Activated naive CD8-positive, alpha-beta T cell treated with anti-CD3 and anti-CD28 coated beads, Interleukin-2, amount 50 U/mL, for 16 hours (primary cell): ENCODE measurements at places on chromosomes 2 and 18.

- no peak for DNase-seq
Observed at GRCh38 chr18:37453752-37454151, 111.8 kb downstream of the CELF4 start.

- DNase-seq = no peak
Observed at GRCh38 chr2:175786471-175787124, 215.5 kb downstream of the LNPK start.

DNA sequence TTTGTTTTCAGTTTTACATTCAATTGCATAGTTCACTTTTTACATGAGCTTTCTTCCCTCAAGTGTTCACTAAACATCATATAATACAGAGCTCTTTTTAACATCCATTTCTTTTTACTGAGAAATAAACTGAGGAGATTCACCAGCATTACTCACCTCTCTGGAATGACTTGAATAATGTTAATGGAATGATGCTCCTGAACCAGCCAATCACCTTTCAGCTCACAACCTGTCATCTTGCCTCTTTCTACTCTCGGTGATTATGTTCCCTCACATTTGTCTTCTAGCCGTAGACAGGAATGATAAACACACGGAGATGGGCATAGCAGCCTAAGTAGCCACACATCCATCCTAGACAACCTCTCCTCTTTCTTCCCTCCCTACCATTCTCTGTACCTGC is 301.7 kb downstream of the PAX3 start:
- DNase-seq = no peak

- no peak for DNase-seq
Observed at GRCh38 chr2:210540900-210541289, 15.5 kb upstream of the CPS1 start.

DNA sequence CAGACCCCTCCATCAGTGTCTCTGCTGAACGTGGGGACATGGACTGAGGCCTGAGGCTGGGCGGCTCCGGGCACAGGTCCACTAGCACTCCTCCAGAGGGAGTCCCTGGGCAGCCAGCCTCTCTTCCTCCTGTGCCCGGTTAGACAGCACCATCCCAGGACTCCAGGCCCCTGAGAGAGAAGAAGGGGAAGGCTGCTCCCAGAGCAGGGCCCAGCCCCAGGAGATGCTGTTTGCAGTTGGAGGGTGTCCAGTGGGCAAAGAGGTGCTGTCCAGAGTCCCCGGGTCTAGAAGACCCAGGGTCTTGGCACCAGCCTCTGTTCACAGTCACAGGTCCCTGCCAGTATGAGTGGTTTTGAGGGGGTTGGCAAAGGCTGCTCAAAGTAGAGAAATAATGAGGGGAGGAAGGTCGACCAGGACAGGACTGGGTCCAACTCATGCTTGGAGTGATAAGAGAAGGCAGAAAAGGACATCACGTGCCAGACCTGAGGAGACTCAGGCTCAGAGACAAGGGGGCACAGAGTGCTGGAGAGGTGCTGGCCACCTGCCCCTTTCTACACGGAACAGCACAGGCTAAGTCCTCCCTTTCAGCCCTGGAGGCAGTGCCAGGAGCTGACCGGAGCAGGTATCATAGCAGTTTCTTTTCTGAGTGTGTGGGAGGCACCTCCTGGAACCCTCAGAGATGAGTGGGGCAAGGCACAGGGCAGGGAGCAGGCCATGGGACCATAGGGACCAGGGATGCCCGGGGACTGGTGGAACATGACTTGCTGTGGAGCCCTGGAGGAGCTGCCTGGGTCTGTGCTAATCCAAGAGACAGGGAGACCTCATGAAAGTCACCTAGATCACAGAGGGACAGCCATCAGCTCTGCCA is 21.1 kb downstream of the CRACDL start:
- DNase-seq = no peak

- DNase-seq = no peak
Observed at GRCh38 chr2:207777124-207777523, 7.4 kb upstream of the FZD5 start.

GRCh38 chr2:210442457-210442856 is 34.1 kb downstream of the LANCL1 start:
- DNase-seq = no peak

DNA sequence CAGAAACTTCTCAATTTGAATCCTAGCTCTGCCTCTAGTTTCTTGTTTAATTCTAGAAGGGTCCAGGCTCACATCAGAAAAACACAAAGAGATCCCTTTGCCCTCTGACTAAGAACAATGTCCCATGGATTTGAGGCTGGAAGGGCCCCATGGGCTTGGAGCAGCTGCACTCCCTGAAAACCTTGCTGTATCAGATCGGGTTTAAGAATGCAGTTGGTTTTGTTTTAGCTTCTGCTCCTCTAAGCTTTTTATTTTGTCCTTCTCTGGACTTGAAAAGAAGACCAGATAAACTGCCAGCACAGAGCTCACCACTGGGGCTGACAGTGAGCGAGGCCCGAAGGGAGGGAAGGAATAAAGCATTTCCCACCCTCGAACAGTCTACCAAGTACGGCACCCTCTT is 69.2 kb upstream of the WIPF1 start:
- DNase-seq = no peak

GRCh38 chr2:241344925-241345651 is 11.0 kb upstream of the FARP2 start:
- no peak for DNase-seq

DNA sequence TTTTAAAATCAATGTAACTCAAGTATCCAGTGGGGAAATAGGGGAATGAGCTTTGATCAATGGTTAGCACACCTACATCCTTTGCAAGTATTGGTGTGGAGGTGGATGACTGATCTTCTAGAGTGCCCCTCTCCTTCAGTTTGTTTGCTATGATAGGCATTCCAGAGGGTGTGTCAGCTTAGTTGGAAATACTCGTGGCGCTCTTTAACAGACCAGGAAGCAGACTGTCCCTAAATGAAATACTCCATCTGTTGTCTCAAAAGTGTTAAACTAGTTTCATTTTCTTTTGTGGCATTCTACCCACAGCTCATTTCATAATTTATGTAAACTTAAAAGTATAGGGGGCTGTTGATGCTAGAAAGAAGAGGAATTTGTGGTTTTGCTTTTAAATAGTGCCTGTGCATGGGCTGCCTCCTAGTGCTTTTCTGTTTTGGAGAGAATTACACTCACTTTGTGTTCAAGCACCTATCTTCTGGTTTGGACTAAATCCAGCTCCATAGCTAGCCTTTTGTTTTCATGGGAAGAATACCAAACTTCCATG is 66.2 kb downstream of the STAT1 start:
- DNase-seq = no peak

DNA sequence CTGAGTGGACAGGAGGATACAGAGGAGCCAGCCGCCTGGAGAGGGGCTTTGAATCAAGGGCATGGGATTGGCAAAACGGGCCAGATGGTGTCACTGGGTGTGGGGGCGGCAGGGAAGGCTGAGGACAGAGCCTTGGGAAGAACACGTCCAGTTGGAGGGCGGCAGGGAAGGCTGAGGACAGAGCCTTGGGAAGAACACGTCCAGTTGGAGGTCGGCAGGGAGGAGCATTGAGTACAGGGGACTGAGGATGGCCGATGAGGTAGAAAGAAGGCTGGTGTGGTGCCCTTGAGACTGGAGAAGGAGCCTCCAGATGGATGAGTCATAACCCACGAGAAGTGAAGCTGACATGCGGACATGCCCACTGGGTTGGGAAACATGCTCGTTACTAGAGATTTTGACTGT is 4.5 kb downstream of the HES6 start:
- no peak for DNase-seq

GRCh38 chr2:67510745-67511144 is 113.6 kb downstream of the ETAA1 start:
- DNase-seq = no peak

DNA sequence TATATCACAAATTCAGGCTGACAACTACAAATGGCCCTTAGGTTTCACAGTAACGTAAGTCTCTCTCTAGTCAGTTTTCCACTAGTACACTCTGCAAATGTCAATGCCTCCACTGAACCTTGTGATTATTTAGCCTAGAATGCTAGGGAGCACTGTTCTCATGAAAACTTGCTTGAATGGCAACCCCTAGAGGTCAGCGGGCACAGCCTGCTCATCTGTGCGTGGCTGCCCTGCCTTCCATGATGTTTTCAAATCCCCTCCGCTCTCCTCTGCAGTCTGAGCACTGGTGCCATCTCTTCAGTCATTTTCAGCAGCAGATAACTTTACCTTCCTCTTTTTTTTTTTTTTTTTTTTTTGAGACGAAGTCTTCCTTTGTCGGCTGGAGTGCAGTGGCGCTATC is 84.1 kb upstream of the GULP1 start:
- DNase-seq = no peak

- no peak for DNase-seq
Observed at GRCh38 chr2:23410596-23410995, 25.6 kb downstream of the KLHL29 start.
